ENCODE measurements at places on chromosomes 1 and 21.

GRCh38 chr1:228378090-228378872, 28.4 kb downstream of the TRIM11 start:
- peak; percentile 86 for DNase-seq

GRCh38 chr1:24403806-24404205, 9.8 kb downstream of the STPG1 start:
- DNase-seq = no peak

GRCh38 chr1:83625646-83626045, 373.3 kb downstream of the TTLL7 start:
- no peak for DNase-seq

- DNase-seq = no peak
These were observed 349.7 kb downstream of the LMX1A start for GRCh38 chr1:165006831-165007230.

DNA sequence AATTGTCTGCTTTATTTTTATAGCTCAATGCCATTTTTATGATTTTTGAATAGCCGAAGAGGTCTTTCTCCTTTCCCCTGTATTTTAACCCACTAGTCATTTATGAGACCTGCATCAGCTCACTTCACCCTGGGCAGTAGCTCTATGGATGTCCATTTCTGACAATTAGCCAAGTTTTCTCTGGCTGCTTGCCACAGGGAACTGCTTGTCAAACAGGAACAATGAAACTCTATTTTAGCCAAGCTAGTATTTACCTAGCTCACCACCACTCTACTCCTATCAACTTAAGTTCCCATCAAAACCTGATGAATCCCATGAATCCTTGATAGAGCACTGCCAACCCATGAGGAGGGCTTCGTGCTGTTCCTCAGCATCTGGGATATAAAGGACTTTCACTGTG, 406.7 kb downstream of the RWDD3 start:
- DNase-seq = peak; percentile 82

- DNase-seq = no peak
These were observed 38.1 kb upstream of the C1orf105 start for GRCh38 chr1:172382406-172382805.

GRCh38 chr1:213122514-213122929, 71.5 kb downstream of the RPS6KC1 start:
- peak; percentile 20 for DNase-seq

- peak; percentile 40 for DNase-seq
These were observed 46.7 kb upstream of the CXADR start for GRCh38 chr21:17466166-17466565.

DNA sequence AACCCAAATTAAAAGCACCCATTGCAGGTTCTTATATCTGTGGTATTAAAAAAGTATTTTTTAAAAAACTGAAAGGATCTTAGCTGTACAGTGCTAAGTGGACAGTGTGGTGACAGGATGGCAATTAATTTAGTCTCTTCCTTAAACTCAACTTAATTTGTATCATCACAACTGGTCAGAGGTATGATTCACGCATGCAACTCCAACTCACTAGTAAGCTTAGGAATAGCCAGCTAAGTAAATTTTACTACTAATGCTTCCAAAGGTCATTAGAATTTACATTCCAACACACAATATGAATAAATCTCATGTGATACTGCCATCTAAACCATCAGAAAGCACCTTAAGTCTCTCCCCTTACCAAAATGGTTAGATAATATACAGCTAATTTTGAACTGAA, 35.4 kb downstream of the ENAH start:
- DNase-seq = no peak

GRCh38 chr1:230174471-230175162, 107.6 kb downstream of the GALNT2 start:
- DNase-seq = no peak

DNA sequence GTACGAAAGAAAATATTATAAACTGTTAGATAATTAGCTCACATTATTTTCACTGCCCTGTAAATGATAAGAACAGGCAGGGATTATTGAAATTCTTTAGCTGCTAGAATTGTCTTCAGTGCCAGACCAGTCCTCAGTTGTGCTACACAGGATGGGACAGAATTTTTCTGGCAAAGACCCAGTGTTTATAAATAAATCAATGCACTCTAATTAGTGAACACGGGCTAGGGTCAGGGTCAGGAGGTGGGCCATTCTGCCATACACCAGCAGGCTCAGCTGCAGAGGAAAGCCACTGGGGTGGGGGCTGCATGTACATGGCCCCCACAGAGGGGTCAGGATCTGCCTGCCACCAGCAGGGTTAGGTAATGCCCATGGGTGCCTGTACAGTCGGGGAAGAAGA, 6.4 kb downstream of the BCAR3 start:
- DNase-seq = no peak

DNA sequence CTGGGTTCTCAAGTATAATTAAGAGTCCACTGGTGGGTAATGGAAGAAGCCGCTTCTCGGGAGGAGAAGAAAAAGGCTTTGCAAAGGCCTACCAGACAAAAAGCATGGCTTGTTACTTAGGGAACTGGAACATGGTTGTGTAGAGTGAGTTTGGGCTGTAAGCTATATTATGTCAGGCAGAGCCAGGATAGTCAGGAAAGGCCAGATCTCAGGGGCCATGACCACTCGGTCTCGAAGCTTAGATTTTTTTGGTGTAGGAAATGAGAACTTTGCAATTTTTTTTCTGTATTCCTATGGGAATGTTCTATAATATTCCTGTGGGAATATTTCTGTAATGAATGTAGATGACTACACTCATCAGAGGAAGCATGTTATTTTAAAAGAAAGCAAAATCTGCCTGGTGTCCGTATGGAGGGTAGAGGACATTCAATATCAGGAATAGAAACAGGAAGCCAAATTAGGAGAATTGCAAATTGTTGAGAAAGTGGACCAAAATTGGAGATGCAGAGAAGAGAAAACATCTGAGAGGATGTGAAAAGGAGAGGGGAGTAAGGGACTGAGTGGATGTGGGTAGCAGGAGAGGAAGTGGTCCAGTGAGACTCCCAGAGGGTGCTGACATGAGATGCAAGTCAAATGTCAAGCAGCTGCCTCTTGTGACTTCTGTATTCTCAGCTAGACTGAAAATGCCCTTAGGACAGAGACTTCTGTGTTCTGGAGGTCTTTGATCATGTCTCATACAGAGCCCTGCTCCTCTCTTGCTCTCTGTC, 45.2 kb upstream of the HAO2 start:
- no peak for DNase-seq
